GM13976 (cell line): ENCODE measurements at places on chromosomes 11 and 22.
A peak's percentile ranks its signal among the peaks of the same experiment; 100 is the strongest.

- DNase-seq: no peak
Measured at GRCh38 chr11:9380773-9381172, 3.7 kb upstream of the IPO7 start.

DNA sequence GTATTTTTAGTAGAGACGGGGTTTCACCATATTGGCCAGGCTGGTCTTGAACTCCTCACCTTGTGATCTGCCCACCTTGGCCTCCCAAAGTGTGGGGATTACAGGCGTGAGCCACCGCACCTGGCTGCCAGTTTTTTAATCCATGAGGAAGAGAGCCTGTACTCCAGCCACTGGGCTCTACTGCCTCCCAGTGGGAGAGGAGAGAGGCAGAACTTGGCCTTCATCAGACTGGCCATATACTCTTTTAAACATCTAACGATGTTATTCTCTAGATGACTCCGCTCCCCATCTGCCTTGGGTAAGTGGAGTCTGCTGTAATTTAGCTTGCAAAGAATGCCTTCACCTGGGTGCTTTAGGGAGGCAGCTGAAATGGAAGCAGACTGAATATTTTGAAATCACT is 34.6 kb downstream of the SLC6A5 start:
- DNase-seq: no peak

DNA sequence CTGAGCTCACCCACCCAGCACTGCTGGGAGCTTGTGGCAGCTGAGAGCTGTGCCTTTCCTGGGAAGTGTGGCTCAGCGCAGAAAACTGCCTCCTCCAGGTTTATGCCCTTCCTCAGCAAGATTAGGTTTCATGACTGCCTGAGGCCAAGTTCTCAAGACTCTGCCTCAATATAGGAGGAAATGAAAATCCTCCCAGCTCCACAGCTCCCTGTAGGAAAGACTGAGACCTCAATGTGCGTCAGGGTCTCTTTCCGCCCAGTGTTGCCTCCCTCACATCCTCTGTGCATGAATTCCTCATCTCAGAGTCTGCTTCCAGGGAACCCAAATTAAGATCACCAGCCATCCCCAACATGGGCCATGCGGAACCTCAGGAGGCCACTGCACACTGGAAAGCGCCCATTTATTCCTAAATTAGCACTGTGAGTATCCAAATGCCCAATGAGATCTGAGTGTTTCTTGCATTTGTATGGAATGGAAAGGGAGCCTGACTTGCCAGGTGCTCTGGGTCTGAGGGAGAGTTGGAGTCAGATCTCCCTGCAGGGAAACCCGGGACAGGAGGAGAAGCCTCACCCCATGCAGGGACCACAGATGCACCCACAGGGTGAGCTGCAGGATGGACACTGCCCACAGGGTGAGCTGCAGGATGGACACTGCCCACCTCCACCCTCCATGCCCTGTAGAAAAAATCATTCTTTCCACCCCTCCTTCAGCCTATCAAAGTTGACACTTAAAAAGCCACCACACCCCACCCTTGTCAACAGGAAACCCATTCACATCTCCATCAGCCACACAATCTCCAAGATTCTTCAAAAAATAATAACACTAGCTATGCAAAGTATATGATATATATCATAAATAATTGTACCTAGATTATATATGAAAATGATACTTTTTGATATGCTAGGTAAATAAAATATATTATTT is 97.4 kb upstream of the IGLL5 start:
- DNase-seq: no peak

GRCh38 chr11:14065681-14066080 is 103.2 kb downstream of the SPON1 start:
- DNase-seq: no peak

GRCh38 chr11:2471048-2471803 is 26.4 kb downstream of the KCNQ1 start:
- DNase-seq: no peak

DNA sequence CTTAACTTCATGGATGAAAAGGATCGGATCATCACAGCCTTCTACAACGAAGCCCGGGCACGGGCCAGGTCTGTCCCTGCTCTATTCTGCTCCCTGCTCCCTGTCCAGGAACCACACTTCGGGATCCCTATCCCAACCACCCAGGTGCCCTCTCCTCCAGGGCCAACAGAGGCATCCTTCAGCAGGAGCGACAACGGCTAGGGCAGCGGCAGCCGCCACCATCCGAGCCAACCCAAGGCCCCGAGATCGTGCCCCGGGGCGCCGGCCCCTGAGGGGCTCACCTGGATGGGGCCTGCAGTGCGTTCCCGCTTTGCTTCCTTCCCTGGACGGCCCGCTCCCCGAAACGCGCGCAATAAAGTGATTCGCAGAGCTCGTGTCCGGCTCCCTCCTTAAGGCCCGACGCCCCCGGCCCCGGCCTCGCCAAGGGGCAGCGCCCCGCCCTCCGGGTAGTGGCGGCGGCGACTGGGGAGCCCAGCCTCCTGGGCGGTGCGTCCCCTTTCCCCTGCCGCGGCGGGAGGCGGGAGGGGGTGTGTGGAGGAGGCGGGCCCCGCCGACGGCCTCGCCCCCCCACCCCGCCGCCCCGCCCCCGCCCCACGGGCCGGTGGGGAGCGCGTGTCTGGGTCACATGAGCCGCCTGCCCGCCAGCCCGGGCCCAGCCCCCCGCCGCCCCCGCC is at the start of gene VEGFB:
Gene VEGFB (plus strand): TSS at position 672 of the 674 bp plus-strand sequence. CDS start 250 bp downstream, outside the sequence.
- peak; percentile 89 for DNase-seq

DNA sequence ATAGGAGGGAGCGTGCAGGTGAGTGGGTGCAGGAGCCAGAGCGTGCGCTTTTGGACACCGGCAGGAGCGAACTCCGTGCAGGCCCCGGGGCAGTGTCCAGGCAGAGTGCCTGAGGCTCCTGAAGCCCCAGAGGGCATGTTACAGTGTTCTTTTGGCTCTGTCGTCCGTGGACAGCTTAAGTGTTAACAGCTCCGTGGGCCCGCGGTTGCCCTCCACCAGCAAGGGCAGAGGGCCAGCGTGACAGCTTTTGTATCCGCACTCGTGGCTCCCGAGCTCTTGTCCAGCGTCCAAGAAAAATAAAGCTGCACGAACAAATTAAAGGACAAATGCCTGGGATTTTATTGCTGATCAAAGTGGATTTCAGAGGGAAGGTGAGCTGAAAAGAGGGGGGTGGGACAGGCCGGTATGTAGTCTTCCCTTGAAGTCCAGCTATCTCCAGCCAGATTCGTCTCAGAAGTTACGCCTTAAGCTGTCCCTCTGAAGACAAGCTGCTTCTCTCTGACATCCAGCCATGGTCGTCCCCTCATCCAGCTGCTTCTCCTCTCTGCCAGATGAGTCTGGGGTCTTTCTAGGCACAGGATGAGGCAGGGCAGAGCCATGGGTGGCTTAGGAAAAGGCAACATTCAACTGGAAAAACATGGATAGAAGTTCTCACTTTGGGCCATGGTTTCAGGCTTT is 968 bp upstream of the TMEM109 start:
- DNase-seq: no peak

DNA sequence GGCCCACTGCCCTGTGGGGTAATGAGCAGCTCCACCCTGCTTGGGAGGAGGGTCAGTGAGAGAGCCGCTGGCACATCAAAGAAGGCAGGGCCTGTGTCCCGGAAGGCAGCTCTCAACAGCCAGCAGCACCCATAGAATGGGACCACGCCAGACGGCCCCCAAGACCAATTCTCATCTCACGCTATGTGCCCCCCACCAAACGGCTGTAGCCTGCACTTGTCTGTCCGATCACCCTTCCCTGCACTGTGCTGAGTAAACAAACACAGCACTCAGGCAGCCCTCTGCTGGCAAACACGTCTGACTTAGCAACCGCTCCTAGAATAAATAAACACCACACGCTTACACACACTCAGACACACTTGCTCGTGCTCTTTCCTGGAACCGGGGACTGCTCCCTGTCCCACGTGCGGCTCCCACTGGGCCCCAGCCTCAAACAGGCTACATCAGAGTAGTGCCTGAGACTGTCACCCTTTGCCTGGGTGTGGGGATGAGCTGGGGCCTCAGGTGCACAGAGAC is 53.2 kb upstream of the CDON start:
- no peak for DNase-seq

DNA sequence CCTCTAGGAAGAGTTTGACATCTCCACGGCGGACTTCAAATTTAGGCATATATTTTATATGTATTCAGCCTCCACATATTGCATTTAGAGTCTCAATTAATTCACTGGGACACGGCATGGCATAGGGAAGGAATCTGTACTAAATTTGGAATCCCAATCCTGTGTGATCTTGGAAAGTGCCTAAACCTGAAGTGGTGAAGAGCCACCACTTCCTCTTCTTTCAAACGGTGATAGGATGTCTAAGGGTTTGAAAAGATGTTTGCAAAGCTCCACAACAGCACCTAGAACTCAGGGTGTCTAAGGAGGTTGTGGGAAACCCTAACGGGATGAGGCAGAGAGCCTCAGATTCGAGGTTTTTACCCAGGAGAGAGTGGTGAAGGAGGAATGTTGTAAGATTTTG is 1.0 kb upstream of the L3MBTL2 start:
- no peak for DNase-seq

- DNase-seq: no peak
Measured at GRCh38 chr11:78365381-78365792, 52.2 kb downstream of the GAB2 start.

DNA sequence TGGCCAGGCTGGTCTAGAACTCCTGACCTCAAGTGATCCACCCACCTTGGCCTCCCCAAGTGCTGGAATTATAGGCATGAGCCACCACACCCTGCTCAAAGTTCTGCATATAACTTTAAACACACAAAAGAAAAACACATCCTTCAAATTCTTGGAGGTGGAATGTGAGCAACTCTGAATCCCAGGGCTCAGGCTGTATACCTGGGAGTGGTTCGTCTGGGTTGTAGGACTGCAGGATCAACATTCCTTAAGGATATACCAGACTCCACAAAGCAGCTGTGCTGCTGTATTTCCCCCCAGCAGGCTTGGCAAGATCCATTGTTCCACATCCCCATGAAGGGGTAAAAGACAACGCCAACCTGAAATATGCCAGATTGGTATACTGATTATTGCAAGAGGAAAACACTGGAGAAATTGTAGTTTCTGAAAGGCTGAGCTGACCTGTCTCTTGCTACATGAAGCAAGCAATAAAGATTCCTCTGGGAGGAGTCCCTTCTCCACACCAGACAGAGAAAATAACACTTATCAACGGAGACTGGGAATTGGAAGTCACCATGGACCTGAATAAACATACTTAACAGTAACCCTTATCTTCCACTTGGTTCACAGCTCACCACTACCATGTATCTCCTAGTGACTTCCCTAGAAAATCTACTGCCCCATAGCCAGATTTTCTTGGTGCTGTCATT is 12.2 kb upstream of the RPS3 start:
- no peak for DNase-seq

DNA sequence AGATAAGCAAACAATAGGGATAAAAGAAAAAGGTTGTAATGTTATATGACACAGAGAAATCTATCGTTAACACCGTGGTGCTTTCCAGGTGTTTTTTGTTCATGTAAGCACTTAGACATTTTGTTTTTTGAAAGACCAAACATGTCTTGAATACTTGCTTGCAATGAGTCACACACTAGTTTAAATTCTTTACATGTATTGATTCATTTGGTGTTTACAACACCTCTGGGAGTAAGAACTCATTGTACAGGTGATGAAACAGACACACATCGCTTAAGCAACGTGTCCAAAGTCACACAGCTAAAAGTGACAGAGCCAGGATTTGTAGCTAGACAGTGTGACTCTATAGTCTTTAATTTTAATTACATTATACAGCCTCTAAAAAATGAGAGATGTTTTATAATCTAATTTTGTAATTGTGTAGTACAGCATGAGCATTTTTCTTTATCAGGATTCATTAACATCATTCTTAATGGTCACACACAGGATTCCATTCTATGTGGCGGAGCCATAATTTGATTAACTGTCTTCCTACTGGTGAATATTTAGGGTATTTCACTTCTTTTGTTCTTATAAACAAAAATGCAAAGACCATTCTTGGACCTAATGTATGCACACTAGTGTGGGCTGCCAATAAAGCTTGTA is 148.8 kb downstream of the DBX1 start:
- no peak for DNase-seq

GRCh38 chr11:2898366-2899079 is 12.9 kb upstream of the CDKN1C start:
- DNase-seq: no peak

DNA sequence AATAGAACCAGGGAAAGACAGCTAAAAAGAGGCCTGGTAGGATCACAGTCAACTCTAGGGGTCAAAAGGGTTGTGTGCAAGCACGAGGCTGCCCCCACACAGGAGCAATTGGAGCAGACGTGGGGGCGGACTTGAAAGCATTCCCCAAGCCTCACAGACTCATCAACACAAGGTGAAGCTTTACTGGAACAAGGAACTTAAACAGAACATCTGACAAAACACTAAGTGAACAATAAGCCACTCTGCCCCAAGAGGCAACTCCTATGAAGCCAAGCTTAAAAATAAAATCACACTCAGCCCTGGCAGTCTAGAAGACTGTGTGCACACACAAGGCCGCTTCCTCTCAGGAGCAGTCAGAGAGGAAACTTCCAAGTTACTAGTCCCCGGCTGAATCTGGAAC is 32.2 kb upstream of the TEAD1 start:
- DNase-seq: no peak

GRCh38 chr11:93542811-93543229 is 371 bp downstream of the SMCO4 start:
- DNase-seq: peak; percentile 59

GRCh38 chr11:66975405-66976027 is 412 bp downstream of the C11orf86 start:
- DNase-seq: no peak

DNA sequence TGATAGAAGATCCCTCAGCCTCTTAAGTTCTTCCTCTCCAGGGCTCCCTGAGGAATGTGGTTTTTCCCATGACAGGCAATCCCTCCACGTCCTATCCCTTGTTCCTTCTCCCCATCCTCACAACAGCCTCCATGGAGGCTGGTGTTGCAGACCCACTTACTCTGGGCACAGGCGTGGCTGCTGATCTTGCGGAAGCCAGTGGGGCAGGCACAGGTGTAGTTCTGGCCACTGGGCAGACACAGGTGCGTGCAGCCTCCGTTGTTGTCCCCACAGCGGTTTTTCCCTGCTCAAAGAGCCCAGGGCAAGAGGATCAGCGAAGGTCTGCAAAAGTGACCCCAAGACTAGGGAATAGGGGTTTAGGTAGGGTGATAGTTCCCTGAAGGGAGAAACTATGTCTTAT is 29.1 kb downstream of the LRP4 start:
- DNase-seq: no peak

DNA sequence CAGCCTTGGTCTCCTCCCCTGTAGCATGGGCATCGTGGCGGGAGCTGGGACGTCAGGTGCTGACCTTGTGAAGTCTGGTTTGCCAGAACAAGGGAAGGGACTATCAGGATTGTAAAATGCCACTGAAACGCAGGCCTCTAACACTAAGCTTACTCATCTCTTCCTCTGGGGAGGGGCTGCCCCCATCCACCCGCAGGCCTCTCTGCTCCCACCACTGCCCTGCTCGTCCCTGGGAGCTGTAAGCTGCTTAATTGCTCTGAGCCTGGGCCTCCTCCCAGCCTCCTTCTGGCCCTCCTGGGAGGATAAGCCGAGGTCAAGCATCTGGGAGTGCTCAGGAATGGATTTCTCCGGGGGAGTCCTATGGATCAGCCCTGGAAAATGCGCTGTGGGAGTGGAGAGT is 8.4 kb downstream of the SHISAL1 start:
- no peak for DNase-seq
